ENCODE measurements at places on chromosomes 6 and 20.

GRCh38 chr6:14326774-14327173 lies 209.2 kb downstream of the CD83 start:
- DNase-seq = no peak

DNA sequence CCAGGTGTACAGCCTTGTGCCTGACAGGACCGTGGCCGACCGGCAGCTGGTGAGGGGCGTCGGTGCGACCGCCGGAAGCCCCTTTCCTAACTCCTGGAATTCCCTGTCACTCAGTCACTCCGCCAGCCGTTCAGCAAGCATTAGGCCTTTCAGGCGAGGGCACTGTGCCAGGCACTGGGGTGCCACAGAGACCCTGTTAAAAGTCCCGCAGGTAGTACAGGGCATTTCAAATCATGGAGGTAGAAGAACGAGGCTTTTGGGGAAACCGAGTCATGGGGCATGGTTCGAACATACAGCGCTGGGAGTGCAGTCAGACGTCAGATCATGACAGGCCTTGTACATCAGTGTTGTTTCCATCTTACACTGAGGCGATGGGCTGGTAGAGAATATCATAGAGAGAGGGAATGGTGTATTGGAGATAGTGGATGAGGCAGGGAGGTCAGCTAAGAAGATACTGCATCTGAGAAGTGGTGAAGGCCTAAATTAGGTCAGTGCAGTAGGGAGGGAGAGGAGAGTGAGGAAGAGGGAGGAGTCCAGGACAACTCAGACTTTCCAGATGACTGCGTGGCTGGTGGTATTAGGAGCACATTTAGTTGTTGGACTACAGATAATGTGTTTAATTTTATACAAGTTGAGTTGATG lies 892 bp upstream of the DXO start:
- DNase-seq = no peak

DNA sequence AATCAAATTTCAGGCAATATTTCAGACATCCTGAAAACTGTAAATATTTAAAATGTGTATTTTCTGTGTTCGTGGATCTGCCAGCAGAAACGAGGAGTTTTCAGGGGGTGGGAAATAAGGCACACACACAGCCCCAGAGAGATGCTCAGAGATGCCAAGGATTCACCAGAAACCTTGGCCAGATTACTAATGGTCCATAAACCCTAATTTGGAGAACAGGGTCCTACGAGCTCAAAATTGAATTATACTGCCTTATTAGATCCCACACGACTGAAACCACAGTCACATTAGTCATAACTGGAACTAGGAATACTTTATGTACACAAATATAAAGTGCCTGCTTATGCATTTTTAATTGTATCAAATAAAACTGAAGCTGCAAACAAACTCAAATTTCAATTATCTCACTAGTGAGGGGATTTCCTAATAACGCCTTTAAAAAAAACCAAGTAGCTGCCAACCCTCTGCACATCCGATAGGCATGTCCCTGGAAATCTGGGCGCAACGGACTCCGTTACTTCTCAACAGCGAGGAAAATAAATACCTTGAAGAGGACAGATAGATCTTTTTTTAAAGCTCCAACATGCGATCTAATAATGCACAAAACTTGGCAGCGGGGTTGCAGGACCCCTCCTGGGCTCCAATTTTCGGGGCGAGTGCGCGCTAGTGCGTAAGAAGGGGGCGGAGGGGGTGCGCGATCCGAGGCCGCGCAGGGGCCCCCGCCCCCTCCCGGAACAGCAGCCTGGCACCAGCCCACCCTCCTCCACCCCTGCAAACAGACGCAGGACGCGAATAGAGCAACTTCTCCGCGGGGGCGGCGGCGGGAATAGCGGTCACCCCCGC lies 897 bp downstream of the CHD6 start:
- DNase-seq = no peak

DNA sequence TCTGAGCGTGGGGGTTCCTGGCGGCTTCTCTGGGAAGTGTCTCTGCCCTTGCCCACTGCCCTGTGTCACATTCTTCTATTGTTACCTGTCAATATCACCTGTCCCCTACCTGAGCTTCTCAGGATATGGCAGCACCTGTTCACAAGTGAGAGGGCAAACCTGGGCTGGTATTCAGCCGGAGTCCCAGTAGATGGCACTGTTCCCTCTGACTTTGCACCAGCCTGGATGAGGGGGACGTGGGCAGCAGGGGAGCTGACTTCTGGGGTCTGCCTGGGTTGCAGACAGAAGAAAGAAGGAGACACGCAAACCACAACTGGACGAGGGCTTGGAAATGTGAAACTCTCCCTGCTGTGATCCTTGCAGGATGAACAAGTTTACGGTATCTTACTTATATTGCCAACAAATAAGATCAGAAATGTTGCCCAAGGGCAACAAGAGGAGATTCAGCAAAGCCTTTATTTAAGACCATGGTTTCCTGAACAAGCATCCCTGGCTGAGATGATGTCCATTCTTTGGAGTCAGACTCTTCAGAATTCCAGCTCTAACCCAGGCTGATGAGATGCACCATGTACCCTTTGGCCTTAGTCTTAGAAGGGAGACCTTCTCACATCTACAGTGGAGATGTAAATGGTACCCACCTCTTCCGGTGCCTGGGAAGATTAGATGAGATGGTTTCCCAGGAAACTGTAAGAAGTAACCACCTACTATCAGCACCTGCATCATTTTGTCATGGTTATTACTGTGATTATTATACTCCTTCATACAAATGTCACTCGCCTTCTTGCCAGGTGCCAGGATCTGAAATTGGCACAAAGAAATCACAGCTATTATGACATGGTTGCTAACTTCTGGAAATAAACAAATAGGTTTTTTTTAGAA lies 400.0 kb upstream of the CDH4 start:
- DNase-seq = no peak

DNA sequence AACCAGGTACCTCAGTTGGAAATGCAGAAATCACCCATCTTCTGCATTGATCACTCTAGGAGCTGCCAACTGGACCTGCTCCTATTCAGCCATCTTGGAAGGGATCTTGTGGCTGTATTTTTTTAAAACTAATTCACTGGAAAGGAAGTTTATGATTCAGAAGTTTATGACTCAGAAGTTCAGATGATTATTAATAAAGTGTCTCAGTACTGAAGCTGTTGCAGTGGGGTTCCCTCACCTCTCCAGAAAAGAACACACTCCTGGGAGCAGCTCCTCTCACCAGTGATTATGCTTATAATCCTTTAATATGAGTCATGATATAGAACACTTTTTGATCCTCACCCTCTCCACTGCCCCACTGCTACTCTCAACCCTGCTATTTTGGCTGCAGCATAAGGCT lies 291.2 kb upstream of the HS3ST5 start:
- no peak for DNase-seq

GRCh38 chr20:32325706-32326503 lies 32.2 kb upstream of the ASXL1 start:
- no peak for DNase-seq

Data from GF-D8 (cell line).